ENCODE measurements at places on chromosomes 1 and 21.

- DNase-seq: no peak
Observed at GRCh38 chr1:104636581-104636980, 886.9 kb downstream of the AMY1C start.

- DNase-seq: peak; percentile 72
Observed at GRCh38 chr1:21869620-21870121, 57.6 kb downstream of the LDLRAD2 start.

- DNase-seq: peak; percentile 95
Observed at GRCh38 chr1:201506557-201507359, at the start of gene CSRP1. Gene CSRP1, minus strand, starts transcription at chr1:201507123. Its CDS starts 10,820 bp downstream, at chr1:201496303.

GRCh38 chr1:51661081-51661518 lies 44.2 kb downstream of the OSBPL9 start:
- no peak for DNase-seq

GRCh38 chr1:37647281-37647680 lies 12.6 kb upstream of the RSPO1 start:
- DNase-seq: no peak

DNA sequence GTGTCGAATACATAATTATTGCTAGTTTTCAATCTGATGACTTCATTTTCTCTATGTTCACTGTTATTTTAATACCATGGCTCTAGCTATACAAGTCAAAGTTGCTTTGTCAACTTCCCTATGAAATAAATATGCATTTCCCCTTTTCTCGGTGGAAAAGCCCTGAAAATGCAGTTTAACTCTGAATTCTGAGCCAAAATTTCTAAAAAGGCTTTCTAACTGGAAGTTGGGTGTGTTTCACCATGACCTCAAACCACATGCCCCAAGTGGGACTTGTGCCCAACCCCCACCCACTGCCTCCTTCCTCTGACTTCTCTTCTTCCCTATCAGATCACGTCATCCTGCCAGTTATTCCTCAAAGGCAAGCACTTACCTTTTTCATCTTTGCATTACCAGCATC lies 8.9 kb downstream of the MKNK1 start:
- DNase-seq: peak; percentile 82

- DNase-seq: no peak
Observed at GRCh38 chr21:39339231-39339630, 9.7 kb downstream of the HMGN1 start.

GRCh38 chr1:154353460-154353904 lies 28.2 kb downstream of the ATP8B2 start:
- DNase-seq: no peak

DNA sequence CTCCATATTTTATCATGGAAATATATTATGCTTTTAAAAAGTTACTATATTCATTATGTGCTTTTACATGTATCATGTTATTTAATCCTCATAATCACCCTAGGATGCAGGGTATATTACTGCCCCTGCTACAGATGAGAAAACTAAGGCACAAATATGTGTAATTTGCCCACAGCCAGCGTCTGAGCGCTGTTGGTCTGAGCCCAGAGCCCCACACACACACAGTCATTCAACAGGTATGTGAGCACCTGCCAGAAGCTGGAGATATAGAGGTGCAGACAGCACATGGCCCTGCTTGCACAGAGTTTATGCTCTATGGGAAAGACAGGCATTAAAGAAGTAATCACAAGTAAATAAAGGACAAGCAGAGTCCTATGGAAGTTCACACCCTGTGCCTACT lies 49.8 kb upstream of the SEC16B start:
- DNase-seq: no peak

DNA sequence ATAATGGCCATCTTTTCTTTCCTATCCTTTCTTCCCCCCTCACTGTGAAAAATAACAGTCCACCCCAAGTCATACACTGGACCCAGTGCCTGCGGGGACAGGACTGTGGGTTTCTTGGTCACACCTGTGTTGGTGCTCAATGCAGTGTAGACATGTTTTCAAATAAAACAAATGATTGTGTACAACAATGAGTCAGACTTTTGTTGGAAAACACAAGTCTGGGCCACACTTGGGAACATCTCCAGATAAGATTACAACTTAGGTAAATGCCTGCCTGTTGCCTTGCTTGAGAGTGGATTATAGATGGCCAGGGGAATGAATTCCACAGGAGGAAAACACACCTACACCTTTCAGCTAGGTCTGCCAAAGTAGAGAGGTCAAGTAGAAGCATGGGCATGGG lies 34.1 kb downstream of the PDPN start:
- DNase-seq: no peak

GRCh38 chr1:17229379-17229778 lies 19.5 kb upstream of the PADI3 start:
- no peak for DNase-seq

- DNase-seq: peak; percentile 81
Observed at GRCh38 chr1:228101994-228102790, 933 bp downstream of the C1orf35 start.

GRCh38 chr1:24890887-24891286 lies 39.2 kb downstream of the RUNX3 start:
- no peak for DNase-seq

GRCh38 chr1:62676611-62677356 lies 11.4 kb downstream of the DOCK7 start:
- no peak for DNase-seq

DNA sequence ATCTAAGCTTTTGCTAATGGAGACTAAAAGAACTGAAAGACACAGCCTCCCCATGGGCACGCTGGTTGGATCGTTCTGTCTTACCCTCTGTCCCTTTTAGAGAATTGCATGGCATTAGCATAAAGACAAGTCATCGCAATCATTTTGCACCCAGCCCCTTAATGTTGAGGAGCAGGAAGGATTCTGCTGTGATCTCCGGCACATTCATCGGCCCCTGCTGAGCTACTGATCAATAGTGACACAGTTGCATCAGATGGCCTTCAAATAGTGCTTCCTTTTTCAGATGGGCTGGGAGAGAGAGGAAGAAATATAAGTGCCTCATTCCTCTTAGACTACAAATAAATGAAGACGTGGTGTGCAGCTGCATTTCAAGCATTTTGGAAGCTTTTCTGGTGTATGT lies 75.4 kb downstream of the NOS1AP start:
- DNase-seq: no peak

DNA sequence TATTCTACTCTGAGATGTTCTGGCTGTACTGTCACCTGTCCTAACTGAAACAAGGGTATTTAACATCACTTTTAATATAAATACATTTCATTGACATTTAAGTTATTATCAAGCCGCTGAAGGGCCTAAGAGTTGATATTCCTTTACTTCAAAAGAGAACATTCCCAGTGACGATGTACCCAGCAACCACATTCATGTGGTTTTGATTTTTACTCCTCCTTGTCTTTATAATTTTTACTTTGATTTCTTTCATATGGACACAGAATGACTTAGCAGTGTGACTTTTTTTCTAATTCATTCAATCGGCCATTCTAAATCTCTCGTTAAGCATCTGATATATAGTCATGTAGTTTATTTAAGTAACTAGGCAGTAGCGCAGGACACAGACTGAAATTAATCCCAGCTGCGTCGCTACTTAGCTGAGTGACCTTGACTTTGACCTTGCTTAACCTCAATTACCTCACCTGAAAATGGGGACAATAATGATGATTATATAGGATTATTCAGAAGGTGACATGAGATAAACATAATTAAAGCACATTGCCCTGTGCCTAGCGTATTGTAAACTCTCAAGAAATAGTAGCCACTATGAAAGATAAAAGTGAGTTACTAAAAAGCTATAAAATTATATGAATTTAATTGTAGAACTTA lies 476.6 kb downstream of the SETD4 start:
- DNase-seq: no peak

DNA sequence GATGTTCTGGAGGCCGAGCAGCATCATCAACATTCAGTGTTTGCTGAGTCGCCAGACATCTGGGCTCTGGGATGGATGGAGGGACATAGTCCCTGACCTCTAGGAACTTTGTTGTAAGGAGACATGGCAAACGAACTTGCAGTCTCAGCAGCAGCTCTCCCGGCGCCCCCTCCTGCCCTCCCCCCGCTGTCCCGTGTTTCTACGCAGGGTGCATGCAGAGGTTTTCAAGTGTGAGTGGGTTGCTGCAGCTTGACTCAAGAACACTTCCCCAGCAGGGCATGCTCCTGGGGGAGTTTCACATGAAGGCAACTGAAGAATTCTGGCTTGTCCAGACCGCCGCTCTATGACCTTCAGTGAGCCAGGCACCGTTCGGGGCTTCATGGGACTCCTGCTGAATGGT lies 121.9 kb downstream of the CAMTA1 start:
- no peak for DNase-seq

DNA sequence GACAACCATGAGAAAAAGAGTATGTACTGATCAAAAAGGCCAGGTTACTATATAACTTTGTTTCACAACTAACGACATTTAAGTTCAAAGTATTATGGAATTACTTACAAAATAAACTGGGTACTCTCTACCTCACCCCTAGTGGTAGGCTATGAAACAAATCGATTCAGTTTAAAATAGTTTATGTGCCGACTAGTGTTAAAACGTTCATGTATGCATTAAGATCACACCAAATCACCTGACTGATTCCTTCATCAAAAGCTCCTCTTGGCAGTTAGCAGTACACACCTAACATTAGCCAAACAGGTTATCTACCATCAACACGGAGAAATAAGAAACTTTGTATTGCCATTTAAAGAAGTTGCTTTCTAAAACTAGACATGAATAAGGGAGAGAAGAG lies 137.1 kb downstream of the AKT3 start:
- DNase-seq: no peak

DNA sequence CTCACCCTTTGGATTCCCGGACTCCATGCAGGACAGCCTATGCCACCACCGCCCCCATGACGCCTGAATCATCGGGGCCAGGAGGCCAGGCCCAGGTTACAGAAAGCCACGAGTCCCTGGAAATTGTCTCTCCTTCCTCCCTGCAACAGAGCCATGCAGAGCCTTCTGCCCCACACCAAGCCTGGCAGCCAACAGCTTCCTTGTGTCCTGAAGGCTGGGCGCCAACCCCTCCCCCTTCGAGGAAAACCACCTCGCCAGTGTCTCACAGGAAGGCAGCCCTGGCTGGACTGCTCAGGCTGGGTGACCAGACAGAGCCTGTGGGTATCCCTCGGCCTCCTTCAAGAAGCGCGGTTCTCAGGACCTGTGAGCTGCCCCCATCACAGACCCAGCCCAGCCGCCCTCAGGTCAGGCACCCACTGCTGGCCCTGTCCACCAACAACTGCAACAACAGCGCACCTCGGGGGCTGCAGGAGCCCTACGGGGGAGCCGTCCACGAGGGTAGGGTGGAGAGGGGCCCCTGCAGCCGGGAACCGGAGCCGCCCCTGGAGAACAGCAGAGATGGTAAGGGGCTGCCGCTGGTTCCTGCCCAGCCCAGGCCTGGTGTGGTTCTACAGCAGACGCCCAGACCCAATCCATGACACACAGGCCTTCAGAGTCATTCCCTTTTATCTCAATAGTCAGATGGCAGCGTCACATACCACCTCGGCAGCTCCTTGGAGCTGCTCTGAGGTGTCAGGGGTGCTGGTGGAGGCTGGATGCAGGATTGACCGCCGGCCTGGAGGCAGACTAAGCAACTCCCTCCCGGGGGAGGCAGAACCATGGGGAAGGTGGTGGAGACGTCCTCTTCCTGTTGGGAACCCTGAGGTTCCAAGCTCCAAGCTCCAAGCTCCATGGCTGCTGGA lies 23.7 kb downstream of the KIAA1614 start:
- no peak for DNase-seq

GRCh38 chr1:67298762-67299161 lies 8.9 kb upstream of the IL12RB2 start:
- DNase-seq: no peak

DNA sequence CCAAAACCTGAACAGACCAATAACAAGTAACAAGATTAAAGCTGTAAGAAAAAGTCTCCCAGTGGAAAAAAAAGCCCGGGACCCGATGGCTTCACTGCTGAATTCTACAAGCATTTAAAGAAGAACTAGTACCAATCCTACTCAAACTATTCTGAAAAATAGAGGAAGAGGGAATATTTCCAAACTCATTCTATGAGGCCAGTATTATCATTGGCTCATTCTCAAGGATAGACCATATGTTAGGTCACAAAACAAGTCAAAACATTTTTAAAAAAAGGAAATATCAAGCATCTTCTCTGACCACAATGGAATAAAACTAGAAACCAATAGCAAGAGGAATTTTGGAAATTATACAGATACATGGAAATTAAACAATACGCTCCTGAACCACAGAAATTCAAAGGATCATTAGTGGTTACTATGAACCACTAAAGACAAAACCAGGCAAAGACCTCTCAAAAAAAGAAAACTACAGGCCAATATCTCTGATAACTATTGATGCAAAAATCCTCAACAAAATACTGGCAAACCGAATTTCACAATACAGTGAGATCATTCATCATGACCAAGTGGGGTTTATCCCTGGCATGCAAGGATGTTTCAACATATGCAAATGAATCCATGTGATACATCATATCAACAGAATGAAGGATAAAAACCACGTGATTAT lies 13.9 kb upstream of the IL20 start:
- DNase-seq: no peak
